ENCODE measurements at places on chromosomes 4 and X.

DNA sequence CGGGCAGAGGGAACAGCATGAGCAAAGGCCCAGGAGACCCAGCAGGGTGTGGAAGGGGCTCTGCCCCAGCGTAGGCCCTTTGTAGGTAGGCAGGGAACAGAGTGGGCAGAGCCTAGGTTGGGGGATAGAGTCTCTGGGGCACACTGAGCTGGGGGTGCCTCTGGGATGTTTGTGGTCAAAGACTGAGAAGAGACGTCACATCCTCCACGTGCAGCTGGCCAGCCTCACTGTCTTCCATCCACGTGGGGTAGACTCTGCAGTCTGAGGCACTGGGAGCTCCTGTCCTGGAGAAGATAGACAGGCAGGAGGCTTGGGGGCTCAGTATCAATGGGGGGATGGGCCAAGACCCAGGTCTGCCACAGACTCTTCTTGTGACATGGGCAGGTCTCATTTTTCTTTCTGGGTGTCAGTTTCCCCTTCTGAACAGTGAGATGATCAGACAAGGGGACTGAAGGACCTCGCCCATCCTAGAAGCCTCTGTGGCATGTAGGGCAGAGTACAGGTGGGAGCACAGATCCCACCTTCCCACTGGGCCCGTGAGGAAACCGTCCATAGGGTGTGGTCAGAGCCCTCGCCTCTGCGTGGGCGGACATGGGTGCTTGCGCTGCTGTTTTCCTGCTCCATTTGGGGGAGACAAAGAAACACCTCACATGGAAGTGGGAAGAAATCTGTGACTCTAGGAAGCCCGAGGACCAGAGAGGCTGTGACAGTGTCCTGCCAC is 22.9 kb downstream of the WFS1 start:
- DNase-seq: no peak

- no peak for DNase-seq
Measured at GRCh38 chr4:10058371-10058770, 37.1 kb upstream of the SLC2A9 start.

GRCh38 chr4:113051361-113051760 is 1.9 kb downstream of the ANK2 start:
- no peak for DNase-seq

- DNase-seq: no peak
Measured at GRCh38 chr4:70463335-70463734, 8.7 kb upstream of the MUC7 start.

DNA sequence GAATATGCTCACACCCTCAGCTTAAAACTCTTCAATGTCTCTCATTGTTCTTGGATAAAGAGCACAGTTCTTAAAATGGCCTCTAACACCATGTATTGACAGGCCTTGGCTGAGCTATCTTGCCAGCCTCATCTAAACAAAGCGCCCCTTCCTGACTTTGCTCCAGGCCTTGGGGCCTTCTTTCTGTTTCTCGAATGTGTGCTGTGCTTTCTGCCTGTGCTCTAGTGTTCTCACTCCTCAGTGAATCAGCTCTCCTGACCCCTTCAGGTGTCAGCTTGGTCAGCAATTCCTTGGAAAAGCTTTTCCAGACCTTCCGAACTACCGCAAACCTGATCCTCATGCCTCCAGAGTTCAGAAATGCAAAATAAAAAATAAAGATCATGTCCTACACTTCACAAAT is 346.3 kb upstream of the FSTL5 start:
- no peak for DNase-seq

GRCh38 chr4:152539556-152540292 is 3.8 kb upstream of the FBXW7 start:
- DNase-seq: no peak

GRCh38 chr4:19319607-19320006 is 932.1 kb upstream of the SLIT2 start:
- DNase-seq: no peak

DNA sequence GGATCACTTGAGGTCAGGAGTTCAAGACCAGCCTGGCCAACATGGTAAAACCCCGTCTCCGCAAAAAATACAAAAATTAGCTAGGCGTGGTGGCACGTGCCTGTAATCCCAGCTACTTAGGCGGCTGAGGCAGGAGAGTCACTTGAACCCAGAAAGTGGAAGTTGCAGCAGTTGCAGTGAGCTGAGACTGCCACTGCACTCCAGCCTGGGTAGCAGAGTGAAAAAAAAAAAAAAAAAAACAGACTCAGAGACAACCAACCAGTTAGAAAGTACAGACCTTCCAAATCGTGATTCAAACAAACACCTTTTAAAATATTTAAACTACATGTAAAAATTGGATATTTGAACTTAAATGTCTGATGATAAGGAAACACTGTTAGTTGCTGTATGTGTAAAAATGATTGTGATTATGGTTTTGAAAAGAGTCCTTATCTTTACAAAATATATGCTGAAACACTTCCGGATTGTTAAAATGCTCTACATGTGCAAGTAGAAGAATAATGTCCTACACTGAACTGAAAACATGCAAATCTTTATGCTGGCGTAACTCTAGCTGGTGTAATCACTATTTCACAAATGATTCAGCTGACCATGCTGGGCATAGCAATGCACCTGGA is 37.8 kb downstream of the SH3KBP1 start:
- no peak for DNase-seq

DNA sequence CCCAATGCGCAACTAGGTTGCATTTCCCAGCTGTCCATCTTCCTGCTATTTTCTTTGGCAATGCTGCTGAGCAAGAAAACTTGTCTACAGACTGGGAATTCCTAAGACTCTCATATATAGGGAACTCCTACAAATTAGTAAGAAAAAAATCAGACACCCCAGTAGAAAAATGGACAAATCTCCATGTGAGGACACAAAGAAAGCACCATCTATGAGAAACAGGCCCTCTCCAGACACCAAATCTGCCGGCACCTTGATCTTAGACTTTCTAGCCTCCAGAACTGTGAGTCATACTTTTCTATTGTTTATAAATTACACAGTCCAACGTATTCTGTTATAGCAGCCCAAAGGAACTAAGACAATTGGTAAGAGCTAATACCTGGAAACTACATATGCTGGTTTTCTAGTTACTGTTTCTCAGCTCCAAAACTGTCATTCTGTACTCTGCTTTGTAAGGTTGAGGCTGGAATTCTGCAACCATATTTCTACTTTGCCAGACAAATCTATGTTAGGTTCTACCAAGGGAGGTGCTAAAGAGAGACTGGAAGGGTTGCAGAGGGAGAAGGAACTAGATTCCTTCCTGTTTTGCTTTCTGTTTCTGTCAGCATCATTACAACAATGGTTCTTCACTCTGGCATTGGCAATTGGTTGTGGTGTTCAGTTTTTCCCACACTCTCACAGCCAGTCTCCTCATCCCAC is 35.7 kb upstream of the FAM241A start:
- DNase-seq: peak; percentile 64

GRCh38 chr4:76955182-76955581 is 5.6 kb downstream of the SEPTIN11 start:
- no peak for DNase-seq

DNA sequence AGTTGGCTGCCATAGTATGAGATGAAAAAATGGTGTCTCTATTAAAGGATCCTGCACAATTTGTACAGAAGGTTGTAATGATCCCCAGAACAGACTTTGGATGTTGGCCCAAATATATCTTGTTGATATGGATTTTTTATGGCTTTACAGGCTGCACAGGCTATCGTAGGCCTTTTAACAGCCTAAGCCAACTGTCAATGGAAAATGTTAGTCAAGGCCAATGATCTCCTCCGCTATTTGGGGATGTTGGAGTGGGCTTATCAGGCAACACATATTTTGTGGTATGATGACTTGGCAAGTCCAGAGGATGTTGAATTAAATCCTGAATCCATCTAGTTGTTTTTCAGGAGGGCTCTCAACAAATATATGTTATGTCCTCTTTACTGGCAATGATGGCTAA is 42.1 kb downstream of the ZCCHC13 start:
- no peak for DNase-seq

GRCh38 chr4:80367737-80368136 is 32.2 kb downstream of the CFAP299 start:
- DNase-seq: peak; percentile 60

GRCh38 chr4:66219401-66219800 is 549.1 kb upstream of the EPHA5 start:
- no peak for DNase-seq

GRCh38 chrX:19585332-19586082 is 70.2 kb upstream of the MAP3K15 start:
- no peak for DNase-seq

DNA sequence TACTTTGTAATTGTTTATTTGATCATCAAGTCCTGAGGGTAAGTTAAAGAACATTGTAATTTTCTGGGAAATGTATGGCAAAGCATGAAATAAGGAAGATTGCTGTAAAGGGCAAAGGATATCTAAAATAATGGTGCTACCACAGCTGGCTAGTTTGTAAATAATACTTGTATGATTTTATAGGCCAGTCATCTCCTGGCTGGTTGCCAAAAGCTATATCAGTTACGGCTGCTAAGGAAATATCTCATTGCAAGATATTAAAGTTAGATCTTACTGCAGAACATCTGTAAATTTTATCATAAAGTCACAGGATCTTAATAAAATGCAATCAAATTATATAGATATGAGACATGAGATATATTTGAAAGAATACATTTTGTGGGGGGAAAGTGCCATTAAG is 150.8 kb upstream of the CXCL13 start:
- no peak for DNase-seq

GRCh38 chr4:98352396-98352795 is 91.2 kb downstream of the RAP1GDS1 start:
- DNase-seq: no peak
